ENCODE measurements at places on chromosomes 6 and 20. TPM values are rescaled to one million over a fixed set of nuclear protein-coding genes. Genes with fewer than 3 reads are reported as not detected.

DNA sequence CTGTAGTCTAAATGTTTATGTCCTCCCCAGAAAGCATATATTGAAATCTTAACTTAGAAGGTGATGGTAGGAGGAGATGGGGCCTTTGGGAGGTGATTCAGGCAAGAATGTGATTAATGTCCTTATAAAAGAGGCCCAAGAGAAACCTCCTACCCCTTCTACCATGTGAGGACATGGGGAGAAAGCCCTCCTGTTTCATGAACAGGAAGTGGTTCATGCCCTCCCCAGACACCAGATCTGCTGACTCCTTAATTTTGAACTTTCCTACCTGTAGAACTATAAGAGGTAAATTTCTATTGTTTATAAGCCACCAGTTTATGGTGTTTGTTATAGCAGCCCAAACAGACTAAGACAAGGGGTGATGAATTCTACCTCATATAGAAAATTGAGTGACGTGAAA is 8.7 kb upstream of the ECT2L start:
- no peak for DNase-seq

DNA sequence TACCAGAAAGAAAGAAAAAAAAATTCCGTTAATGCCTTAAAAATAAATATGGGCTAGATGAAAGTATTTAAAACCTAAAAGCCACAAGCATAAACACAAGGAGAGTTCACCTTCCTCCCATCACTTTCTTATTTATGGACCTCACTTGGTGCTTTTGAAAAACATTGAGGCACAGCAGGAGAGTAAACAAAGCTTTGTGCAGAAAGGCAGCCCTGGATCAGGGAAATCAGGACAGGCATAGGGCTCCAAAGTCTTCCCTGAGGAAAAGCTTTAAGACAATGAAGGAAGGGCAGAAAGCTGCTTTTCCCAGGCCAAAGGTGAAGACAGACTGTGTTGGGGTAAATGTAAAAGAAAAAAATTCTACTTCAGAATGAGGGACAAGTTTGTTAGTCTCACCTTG is 207.9 kb downstream of the CLVS2 start:
- no peak for DNase-seq

DNA sequence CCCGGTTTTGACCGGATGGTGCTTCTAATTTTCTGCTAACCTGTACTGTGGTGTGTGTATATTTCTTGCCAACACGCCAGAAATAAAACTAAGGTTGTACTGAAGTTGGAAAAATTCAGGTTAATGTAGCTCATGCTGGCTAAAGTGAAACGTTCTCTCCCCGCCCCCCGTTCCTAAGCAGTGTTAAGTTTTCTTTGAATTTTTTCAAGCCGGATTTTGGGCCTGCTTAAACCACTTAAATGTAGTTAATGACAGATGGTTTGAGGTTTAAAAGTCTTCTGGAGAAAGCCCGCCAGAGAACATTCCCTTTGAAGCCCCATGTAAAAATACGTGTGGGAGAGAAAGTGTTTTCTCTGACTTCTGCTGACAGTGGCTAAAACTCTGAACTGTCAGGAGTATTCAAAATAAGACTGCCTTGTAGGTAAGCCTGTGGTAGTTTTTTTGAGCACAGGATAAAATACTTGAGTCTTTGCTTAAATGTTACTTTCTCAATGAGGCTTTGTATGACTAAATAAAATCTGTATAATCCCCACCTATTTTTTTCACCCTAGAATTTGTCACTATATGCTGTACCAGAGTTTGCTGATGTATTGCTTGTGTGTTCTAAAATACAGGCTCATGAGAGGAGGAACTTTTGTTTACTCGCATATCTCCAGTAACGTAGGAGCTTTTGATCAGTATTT is 101.3 kb downstream of the OR2B2 start:
- DNase-seq = no peak

DNA sequence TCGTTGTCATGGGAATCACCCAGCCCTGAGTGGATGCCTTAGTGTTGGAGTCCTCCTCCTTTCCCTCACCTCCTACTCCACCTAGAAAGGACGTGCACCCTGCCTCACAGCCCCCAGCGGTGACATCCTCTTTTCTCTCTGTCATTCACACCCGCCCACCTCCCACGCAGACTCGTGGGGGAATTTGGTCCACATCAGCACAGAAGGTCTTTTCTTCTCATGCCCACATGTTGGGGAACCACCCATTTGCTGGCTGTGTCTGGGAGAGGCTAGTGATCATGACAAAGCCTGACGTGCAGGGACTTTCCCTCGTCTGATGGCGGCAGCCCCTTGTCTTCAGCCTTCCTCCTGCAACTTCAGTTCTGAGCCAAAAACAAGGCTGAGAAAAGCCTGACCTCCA is 96.0 kb upstream of the CNKSR3 start:
- DNase-seq = no peak

DNA sequence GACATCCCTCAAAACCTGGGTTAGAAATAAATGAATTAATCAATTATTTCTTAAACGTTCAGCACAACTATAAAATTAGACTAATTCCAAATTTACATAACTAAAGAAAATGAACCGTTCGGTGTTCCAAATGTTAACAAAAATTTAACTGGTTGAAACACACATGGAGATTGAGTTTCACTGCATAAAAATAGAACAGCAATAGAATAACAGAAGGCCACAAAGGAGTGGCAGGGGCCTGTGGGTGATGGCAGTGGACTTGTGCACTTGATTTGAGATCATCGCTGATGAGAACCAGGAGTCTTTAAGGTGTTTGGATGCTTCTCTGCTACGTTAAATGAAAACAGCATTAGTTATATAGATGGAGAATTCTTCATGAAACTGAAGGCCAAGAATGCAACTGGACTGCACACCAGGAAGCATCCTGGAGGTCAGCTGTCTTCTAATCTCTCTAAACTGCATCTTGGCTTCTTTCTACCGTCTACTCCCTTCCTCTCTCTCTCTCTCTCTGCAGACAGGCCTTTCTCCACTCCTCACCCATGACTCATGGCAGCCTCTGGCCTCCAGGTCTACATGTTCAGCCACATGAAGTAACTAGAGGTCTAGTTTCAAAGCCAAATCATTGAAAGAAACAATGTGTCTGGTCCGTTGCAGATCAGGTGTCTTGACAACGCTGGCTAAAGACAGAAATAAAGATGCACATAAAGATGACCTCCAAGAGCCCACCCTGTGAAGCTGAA is 111.3 kb downstream of the SIM1 start:
- no peak for DNase-seq

- DNase-seq = no peak
Observed at GRCh38 chr6:34095136-34095505, 50.8 kb downstream of the GRM4 start.

- DNase-seq = no peak
Observed at GRCh38 chr6:64034291-64034690, 398.7 kb downstream of the PHF3 start.

The SLX4IP gene
- 4.7 TPM for total RNA-seq

GRCh38 chr20:45727044-45727443 is 4.9 kb downstream of the SPINT4 start:
- DNase-seq = no peak

The EPHA7 gene
- total RNA-seq = 5.6 TPM

The ESR1 gene
- total RNA-seq = not detected

- no peak for DNase-seq
Observed at GRCh38 chr20:63696628-63697356, at the start of gene TNFRSF6B. TSS of gene TNFRSF6B (plus strand) at chr20:63696652. CDS start at chr20:63696768, 116 bp downstream.

DNA sequence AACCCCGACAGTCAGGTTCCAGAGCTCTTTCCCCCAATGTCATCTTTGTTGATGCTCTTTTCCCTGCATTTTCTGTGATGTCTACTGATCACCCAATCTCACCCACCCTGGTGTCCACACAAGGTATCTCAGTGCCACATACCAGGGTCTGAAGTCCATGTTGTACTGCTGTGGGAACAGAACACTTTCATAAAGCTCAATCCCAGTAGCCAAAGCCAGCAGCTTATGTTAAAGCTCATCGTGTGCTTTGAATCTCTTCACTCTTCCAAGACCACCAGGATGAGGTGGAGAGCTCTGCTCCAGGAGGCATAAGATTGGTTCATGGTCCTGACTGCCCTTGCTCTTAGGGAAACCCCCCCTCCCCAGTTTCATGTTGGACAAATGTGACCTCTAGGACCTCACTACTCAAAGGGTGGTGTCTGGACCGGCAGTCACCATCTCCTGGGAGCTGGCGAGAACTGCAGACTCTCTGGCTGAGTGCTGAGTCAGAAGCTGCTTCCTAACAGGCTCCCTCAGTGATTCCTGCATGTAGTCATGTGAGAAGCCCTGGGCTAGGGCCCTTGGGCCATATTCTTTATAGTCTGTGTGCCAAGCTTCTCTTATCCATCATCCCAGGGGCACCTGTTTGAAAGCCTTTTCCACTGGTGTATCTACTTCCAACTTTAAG is 13.4 kb upstream of the CPNE5 start:
- DNase-seq = peak; percentile 23

GRCh38 chr6:141539617-141540016 is 593.1 kb upstream of the GJE1 start:
- no peak for DNase-seq

The NCR2 gene
- not detected for total RNA-seq

- no peak for DNase-seq
Observed at GRCh38 chr6:170090561-170090960, 200.3 kb downstream of the DLL1 start.

GRCh38 chr20:48766961-48767960 is 60.5 kb downstream of the PREX1 start:
- DNase-seq = no peak

- no peak for DNase-seq
Observed at GRCh38 chr20:38372806-38373205, 26.5 kb downstream of the LBP start.

DNA sequence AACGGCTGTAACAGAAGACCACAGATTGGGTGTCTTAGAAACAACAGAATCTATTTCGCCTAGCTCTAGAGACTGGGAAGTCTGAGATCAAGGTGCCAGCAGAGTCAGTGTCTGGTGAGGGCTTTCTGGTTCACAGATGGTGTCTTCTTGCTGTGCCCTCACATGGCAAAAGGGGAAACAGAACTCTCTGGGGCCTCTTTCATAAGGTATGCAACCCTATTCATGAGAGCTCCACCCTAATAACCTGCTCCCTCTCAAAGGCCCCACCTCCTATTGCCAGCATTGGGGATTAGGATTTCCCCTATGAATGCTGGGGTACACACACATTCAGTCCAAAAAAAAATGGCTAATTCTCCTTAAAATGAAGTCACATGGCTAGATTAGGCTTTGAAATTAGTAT is 10.0 kb downstream of the TXNDC5 start:
- no peak for DNase-seq

DNA sequence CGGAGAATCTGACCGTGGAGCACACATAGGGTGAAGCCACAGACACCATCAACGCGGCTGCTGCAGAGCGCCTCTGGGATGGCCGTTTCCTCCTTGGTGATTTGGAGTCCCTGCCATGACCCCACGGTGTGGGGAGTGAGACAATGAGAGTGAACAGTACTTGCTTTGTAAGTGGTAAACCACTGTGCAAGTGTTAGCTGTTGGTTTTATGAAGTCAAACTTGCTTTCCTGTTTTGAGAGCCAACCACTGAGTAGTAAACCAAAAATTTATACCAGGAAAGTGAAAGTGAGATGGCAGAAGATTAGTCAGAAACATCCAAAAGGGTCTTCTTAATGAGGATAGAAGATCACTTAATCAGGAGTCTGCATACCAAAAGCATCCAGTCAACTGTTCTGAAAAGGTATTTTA is 160.7 kb downstream of the FOXC1 start:
- DNase-seq = no peak

DNA sequence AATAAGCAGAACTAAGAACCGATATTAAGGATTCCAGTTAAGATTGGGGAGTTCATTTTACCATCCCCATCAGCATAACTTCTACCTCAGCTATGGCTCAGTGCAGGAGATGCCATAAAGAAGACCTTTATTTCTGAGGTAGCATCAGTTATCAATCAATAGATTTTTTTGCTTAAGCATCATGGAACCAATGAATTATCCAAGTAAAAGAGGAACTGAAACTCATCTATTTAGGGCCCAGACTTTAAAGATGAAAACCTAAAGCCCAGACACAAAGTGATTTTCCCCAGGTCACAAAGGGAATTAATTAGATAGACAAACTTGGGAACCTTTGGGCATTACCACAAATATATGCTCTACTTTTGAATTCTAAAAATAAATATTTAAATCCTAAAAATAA is 59.2 kb upstream of the TINAG start:
- no peak for DNase-seq

DNA sequence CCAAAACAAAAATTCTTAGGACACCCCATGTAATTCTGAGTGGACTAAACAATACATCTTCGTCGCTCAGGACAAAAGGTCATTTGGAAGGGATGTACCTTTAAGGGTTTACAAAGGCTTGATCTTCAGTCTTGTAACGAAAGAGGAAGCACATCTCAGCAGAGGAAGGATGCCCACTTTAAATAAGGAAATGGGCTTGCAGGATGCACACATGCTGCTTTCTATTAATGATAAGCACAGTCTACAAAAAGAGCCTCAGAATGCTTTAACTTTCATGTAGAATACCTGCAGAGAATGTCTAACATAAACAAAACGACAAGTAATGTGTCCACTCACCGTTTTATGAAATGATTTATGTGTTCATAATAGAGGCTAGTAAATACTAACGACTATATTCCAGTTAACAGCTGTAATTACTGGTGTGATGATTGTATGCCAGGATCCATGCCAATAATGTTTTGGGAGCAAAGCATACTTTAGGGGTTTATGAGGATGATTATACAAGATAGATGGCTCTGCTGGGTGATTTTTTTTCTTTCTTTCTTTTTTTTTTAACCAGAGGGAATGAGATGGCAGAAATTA is 216.9 kb downstream of the GMDS start:
- DNase-seq = no peak

GRCh38 chr6:113894712-113895674 is 37.8 kb downstream of the MARCKS start:
- no peak for DNase-seq

DNA sequence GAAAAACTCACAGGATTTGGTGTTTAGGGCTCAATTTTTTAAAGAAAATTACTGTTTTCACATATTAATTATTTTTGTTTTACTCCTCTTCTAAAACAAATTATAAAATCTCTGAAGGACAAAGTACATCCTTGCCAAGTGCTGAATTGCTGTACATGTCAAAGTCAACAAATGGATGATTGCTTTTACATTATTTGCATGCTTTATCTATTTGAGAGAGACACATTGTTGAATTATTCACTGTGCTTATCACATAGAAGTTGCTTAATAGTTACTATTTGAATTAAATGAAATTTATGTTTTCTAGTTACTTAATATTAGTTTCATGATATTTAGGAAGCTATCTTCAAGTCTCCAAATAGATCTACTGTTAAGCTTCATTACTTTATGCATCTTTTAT is 318.6 kb upstream of the PTCHD4 start:
- no peak for DNase-seq

GRCh38 chr6:151387175-151387970 is 4.0 kb downstream of the ZBTB2 start:
- DNase-seq = no peak

The SLC25A27 gene
- total RNA-seq = 1.4 TPM

DNA sequence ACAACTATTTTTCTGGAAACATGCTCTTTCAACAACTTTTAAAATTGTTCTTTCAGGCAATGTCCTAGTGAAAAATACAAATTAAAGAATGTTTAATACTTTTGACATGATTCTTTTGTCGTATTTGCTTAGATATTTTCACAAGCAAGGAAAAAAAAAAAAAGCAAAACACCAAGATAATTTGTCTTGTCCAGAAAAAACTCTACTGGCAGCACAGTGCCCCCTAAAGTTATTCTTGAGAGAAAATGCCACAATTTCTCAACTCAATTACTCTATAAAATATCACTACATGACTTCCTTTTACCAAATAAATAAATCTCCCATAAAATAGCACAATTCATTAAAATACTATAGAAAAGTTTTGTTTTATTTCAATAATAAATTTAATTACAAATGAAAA is 652.5 kb upstream of the EPHA7 start:
- peak; percentile 3 for DNase-seq

- no peak for DNase-seq
Observed at GRCh38 chr6:157898169-157898568, 75.1 kb downstream of the SNX9 start.

Data from H4 (cell line).